ENCODE measurements at places on chromosomes 13 and 19.

GRCh38 chr13:114056205-114057013 lies 76.0 kb downstream of the RASA3 start:
- DNase-seq = no peak

- no peak for DNase-seq
Measured at GRCh38 chr13:52810526-52810925, 37.9 kb downstream of the PCDH8 start.

DNA sequence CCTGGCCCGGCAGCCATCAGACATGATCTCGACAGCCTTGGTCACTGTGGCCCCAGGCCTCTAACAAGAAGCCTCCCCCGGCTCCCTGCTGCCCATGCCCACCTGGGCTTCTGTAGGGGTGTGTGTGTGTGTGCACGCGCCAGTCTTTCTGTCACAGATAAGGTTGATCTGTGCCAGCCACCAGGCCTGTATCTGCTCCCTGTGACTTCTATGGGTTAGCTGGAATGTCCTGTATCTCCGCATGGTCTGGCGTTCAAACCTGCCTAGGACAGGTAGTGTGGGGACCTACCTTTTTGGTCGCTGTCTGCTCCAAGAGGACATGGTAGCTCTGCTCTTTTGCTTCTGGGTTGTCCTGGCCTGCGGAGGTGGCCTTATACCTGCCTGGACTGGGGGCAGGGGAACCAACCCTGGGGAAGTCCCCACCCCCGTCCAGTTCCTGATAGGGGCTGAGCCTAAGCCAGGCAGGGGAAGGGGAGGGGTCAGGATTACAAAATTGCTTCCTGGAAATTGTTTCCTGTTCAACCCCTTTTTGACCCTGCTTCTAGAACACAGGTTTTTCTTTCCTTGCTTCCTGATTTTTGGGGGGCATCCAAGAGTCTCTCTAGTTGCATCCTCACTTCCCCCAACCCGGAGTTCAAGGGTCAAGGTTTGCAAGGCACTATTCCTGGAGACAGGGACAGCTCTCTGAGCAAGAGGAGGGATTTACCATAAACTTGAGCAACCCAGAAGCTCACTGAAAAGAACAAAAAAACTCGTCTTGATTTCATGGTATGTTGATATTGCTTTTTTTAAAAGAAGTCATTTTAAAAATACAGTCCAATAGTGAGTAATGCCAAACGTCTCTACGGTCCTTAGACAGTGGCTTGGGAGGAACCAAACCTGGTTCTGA lies at the start of gene LRG1:
TSS of gene LRG1 (minus strand) at position 344 of the 889 bp plus-strand sequence. CDS start at position 321, 23 bp downstream.
- no peak for DNase-seq

GRCh38 chr19:48728911-48729664 lies 9.6 kb upstream of the MAMSTR start:
- DNase-seq = no peak

DNA sequence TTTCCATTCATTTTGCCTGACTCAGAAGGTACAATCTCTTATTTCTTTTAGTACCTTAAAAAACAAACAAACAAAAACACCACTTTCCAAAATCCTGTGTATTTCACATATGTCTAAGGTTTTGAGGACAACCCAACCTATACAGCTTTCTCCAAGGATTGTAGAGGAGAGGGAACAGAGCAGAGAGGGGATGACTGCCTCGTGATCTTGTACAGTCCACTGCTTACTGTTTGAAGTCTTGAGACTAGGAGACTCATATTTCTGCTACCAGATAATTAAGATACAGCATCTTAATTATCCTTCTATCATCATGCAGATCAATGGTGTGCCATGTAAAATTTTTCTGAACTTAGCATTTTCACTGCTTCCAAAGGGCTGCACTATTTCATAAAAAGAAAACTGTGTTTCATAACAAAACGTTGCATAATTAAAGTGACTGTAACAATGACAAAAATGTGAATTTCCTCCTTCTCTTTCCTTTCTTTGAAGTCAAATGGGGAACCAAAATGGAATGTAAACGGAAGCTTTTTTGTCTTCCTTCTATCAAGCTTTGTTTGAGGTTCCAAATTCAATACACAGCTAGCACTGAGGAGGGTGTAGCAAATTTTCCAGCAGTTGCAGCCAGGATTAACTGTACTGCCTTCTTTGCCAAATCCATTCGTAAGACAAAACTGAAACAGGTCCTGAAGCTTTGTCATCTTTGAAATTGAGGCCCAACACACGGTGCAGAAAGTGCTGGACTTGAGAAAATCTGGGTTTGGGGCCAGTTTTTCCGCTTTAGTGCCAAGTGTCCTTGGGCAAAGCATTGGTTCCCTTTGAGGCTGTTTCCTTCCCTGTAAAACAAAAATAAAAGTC lies 34.9 kb upstream of the RCBTB2 start:
- no peak for DNase-seq

GRCh38 chr19:19423322-19423721 lies 17.8 kb downstream of the GATAD2A start:
- no peak for DNase-seq

DNA sequence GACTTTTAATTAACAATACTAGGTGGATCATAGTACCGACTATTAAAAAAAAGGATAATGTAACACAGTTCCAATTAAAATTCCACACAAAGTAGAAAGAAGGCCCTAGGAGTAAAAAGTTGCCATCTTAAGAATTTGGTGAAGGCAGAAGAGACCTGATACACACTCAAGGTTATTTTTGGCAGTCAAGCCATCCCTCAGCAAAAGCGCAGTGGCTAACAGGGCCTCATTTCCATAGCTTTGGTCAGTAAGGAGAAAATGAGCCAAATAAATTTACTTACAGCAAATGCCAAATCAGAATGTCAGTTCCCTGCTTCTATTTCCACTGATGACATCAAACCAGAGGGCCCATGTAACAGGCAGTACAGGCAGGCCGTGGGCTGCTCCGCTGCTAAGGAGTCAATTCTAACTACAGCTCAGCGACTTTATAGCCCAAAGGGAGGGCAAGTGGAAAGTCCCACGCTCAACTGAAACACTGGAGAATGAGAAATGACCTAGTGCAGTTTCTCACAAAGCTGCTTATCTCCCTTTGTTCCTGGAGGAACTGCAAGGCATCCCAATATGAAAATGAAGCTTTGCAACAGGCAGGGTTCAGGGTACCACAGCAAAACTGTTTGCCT lies 6.3 kb downstream of the ARGLU1 start:
- no peak for DNase-seq

All from DMS 273 treated with DMSO at 0.1 percent for 48 hours (cell line).